ENCODE measurements at places on chromosomes 11 and 22.

GRCh38 chr22:39236321-39237317 is 8.2 kb downstream of the PDGFB start:
- no peak for DNase-seq

DNA sequence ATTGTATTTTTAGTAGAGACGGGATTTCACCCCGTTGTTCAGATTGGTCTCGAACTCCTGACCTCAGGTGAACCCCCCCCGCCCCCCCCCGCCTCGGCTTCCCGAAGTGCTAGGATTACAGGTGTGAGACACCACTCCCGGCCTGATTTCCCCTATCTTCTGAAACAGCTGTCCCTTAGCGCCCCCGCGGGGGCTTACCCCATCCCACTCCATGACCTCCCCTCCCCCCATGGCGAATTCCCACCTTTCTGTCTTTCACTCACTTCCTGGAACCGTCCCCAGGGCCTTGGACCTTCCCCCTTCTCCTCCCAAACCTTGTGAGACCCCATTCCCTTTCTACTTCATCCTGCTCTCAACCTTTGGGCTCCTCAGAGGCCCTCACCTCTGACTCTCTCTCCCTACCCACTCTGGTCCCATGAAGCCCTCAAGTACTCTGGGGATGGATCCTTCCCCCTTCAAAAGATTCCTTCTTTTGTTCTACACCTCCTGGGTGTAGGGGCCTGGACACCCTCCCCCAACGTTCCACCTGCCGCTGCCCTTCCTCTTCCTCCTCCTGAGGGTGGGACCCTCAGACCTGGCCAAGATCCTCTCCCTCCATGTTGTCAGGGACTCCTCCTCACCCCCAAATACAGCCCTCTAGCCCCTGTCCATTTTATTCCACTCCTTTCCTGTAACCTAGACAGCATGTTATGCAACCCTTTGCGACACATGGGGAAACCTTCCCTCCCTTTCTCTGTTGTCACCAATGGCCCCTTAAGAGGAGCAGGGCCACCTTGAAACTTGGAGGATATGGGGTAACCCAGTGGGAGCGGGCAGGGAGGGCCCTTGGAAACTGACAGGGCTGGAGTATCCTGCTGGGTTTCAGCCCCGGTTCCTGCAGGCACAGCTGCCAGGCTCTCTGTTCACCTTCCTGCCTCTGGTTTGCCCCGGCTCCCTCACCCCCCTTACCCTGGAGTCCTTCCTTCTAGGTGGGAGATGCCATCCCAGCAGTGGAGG is 1.1 kb downstream of the PRDX5 start:
- DNase-seq = no peak

GRCh38 chr11:61667684-61668305 is 12.4 kb upstream of the DAGLA start:
- DNase-seq = no peak

- DNase-seq = no peak
Measured at GRCh38 chr11:45501392-45502225, 163.8 kb downstream of the CHST1 start.

DNA sequence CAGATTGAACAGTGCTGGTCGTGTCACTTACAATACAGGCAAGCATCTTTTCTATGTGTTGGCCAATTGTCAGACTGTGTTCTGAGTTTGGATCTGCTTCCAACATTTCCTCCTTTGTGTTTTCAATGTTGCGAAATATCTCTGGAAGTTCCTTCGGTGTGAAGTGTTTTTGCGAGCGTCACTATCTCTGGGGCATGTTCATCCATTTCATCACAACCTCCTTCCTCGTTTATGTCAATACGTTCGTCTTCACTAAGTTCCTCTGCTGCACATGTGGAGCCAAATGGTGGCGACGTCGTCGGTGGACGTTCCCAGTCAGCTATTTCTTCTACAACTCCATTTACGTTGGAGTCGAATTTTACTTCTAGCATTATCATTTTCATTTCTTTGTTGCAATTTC is 100.2 kb upstream of the LMO1 start:
- no peak for DNase-seq

GRCh38 chr11:103055221-103055890 is 36.6 kb downstream of the DCUN1D5 start:
- no peak for DNase-seq

GRCh38 chr11:63919267-63920125 is 2.5 kb upstream of the RCOR2 start:
- DNase-seq = no peak

GRCh38 chr11:130042093-130042591 is 27.6 kb upstream of the APLP2 start:
- peak; percentile 87 for DNase-seq

DNA sequence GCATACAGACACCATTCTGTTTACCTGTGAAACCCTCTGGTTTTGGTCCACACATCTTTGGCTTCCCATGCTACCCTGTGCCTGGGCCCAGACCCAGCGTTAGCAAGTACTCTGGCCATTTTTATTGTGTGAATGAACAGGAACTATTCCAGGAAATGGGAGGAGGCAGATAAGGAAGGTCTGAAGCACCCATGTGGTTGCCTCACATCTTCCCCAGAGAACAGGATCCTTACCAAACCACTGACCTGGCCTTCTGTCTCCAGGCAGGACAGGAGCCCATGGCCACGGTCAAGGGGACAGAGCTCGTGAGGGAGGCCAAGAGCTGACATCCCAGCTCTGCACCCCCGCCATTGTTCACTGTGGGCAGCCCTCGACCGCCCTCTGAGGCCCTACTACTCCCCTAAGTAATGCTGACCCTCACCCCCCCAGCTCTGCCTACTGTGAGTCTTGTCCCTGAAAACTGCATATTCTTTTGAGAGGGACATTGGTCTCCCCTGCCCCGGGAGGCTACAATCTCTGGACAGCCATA is 97.7 kb upstream of the TP53I11 start:
- DNase-seq = no peak

DNA sequence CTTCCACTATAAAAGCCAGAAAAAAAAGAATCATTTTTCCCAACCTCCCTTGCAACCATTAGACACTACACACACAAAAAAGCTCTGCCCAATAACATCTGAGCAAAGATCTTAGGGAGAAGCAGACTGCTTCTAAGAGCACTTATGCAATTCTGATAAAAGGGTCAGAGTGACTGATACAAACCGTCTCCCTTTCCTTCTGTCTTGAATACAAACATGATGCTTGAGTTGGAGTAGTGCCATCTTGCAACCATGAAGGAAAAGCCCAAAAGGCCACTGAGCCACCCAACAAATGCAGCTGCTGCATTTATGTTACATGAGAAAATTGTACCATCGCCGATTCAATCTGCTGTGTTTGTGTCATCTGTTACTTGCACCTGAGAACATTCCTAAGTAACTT is 47.6 kb upstream of the EED start:
- DNase-seq = no peak

DNA sequence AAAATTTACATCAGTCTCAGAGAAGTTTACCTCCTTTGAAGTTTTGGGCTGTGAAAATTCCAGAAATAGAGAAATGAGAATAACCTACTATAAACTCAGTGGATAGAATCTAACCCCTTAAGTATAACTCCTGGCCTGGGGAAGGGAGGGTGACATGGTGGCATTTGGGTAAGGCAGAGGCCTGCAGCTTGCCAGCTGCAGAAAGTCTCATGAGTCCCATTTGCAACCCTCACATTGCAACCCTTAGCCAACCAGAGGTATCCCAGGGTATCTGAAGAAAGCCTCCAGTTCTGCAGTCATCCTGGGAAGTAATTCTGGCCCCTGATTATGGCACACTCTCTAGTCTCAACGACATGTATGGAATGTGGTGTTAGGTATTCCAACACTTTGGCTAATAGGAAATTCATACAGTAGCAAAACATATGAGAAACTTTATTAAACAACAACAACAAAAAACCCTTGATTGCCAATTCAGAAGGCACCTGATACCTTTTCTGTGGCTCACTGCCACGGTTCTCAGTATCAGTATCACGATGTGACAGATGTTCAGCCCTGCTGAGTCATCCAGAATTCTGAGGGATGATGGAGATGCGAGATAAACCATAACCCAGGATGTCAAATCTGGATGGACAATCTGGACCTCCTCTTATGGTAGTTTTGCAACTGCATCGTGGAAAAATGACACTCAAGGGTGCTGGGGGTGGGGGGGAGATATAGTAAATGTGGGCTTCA is 743.4 kb downstream of the NELL1 start:
- DNase-seq = no peak

DNA sequence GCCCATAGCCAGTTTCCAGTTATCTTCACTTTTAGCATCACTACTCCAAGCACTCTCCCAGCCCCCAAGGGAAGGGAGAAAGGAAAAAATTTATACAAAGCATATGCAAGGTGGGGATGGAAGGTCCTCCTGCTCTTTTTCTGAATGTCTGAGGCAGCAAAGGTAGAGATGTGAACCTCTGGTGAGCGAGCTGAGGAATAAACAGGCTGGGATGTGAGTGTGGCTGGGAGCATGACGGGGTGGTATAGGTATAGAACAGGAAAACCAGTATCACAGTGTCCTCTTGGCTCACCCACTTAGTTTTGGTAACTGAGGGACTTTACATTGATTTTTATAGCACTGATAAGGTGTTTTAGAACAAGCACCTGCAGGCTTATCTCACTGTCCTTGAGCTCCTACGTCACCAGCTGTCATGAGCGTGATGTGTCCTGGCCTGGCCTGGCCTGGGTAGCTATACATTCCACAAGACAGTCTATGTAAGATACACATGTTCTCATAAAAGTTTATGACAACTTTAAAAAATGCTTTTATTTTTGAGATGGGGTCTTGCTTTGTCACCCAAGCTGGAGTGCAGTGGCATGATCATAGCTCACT is 10.3 kb upstream of the POLD3 start:
- DNase-seq = no peak

- DNase-seq = no peak
Measured at GRCh38 chr11:107592813-107593212, 1.9 kb downstream of the ELMOD1 start.

- no peak for DNase-seq
Measured at GRCh38 chr11:1549338-1550330, 22.4 kb downstream of the DUSP8 start.

DNA sequence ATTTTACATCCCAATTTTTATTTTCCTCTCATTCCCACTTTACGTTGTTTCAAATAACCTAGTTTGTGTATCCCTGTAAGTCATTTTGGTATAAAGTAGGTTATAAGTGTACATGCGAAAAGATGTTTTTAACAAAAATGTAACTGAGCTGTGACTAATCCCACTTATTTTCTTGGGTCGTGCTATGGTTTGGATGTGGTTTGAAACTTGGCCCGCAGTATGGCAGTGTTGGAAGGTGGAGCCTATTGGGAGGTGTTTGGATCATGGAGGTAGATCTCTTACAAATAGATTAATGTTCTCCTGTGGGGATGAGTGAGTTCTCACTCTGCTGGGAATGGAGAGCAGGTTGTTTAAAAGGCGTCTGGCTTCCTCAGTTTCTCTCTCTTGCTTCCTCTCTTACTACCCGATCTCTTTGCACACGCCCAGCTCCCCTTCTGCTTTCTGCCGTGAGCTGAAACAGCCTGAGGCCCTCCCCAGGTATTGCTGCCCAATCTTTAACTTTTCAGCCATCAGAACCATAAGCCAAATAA is 7.2 kb downstream of the RPL27A start:
- DNase-seq = no peak

GRCh38 chr11:3003396-3004231 is 11.5 kb upstream of the NAP1L4 start:
- DNase-seq = no peak

DNA sequence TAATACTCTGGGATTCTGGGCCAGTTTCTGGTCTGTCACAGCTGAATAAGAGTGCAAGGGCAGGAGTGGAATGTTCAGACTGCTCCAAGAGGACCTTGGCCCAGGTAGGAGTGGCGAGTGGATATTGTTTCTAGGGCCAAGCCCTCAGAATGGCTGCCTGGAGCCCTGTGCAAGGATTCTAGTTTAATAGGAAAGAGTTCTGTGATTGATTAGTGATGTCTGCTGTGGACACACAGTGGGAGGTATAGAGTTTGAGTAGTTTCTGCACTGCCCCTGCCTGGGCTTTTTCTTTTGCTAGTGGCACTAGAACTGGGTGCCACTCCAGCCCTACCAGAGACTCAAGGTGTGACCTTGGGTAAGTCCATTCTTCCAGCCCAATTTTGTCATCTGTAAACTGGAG is 9.7 kb upstream of the MPPED1 start:
- no peak for DNase-seq

DNA sequence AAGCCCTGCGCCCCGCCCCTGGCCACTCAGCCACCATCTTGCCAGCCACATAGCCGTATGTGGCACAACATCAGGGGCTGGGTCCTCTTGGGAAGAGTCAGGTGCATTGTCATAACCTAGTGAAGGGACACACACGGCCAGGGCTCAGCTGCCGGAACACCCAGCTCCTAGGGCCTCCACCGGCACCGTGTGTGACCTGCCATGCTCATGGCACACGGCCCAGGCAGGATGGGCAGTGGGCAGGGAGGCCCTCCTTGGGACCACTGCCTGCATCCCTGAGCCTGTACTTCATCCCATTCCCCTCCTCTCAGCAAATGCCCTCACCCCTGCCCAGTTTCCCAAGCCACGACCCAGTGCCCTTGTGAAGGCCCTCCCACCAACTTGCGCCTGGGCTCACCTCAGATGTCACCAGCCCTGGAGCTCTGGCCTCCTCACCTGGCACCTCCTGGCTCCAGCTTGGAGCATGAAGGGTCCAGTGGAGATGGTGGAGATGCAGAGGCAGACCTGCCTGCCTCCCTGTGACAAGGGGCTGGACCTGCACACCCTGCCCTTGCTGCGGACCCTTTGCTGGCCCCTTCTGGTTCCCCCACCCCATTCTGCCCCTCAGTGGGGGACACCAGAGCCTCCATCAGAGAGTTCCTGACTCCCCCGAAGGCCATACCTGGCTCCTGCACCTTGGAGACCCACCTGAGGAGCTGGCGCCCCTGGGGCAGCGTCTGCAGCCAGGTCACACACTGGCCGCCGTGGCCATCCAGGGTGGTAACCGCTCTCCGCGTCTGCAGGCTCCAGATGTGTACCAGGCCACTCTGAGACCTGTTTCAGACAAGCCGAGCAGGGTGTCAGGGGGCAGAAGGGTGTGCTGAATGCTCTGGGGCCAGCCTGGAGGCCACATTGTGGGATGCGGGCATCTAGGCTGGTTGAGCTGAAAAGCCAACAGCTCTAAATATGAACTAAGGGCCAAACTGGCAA is 34.5 kb downstream of the GNB1L start:
- no peak for DNase-seq

All from non-pigmented ciliary epithelial cell (primary cell).